Hippocampal formation (tissue), 2 donors: ENCODE measurements at places on chromosomes 11 and 22.

DNA sequence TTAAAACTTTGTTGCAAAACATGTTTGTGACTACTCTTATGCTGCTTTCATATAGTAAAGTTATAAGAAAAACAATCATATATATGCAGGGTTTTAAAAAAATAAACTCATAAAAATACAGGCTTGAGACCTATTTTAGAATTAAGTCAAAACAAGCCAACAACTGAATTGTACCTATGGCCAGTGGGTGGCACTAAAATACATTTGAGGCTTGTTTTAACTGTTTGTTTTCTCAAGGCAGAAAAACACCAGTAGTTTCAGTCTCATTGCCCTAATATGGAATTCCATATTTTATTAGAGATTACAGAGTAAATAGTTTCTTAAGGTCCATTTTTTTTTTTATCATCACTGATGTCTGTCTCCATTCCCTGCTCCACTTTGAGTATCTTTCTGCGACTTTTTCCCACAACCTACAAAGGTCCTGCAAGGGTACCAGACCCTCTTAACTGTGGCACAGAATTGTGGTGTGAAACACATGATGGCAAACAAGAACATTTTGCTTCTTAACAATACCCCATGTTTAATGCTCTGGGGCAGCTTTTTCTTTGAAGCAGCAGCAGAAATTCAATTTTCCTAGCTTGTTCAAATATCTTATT is 8.5 kb upstream of the CCDC89 start:
- DNase-seq = no peak

DNA sequence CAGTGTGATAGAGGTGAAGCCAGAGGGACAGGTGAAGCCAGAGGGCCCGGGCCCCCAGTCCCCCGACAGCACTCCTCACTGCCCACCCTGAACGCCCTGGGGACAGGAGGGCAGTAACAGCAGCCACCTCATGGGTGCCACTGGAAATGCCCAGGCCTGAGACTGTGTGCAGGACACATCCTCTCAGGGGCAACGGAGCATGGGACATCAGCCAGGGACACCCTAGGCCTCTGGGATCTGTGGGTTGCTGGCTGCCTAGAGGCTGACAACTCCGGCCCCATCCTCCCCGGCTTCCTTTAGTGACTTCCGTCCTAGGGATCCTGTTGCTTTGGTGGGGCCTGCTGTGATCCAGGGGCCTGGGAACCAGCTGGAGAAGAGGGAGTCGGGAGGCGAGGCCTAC is 17.4 kb upstream of the BAIAP2L2 start:
- DNase-seq = no peak

GRCh38 chr22:35218079-35218478 is 39.2 kb upstream of the HMGXB4 start:
- no peak for DNase-seq

GRCh38 chr11:64299847-64300648 is at the start of gene CATSPERZ:
CATSPERZ (plus strand) TSS chr11:64300358; CDS start chr11:64300411, 53 bp downstream.
- DNase-seq = no peak

- no peak for DNase-seq
Observed at GRCh38 chr22:46560696-46561295, 23.4 kb upstream of the CELSR1 start.

- no peak for DNase-seq
Observed at GRCh38 chr11:103744496-103745153, 291.8 kb upstream of the DDI1 start.

DNA sequence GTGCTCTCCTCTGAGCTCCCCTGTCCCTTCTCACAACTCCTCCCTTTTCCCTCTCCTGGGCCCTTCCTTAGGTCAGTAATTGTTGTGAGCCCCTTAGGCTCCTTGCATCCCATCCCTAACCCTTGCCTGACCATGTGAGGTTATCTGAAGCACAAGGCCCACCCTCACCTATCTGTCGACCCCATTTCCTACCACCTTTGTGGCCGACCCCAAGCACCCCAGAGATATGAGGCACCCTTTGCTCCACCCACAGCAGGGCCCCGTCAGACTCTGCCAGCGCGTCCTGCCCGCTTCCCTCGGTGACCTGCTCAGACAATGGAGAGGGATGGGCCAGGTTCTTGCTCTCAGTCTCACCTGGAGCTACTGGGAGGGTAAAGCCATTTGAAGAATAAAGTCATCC is 1.3 kb downstream of the GNG3 start:
- no peak for DNase-seq

GRCh38 chr11:67289226-67289650 is at the start of gene ANKRD13D:
ANKRD13D (plus strand) TSS chr11:67289303; CDS start chr11:67289461, 158 bp downstream.
- peak; percentile 77 for DNase-seq

DNA sequence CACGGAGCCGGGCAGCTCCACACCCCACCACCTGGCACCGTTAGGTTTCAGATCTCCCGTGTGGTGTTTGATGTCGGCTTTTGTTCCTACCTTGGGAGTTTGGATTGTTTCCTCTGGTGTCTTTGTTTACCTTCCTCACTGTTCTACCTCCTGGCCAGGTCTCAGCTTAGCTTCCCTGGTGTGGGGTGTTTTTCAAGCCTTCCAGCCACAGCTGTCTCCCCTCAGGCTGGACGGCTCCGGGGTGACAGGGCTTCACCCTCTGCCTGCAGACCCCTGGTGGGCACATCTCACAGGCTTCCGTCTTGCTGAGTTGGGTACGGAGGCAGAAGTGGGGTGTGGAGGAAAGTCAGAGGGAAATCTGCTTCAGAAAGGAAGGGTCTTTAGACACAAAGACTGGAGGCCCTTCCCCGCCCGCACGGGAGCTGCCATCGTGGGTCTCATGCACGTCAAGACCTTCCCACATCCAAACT is 59.6 kb upstream of the EMID1 start:
- no peak for DNase-seq

GRCh38 chr11:35049859-35050531 is 89.0 kb upstream of the CD44 start:
- no peak for DNase-seq

DNA sequence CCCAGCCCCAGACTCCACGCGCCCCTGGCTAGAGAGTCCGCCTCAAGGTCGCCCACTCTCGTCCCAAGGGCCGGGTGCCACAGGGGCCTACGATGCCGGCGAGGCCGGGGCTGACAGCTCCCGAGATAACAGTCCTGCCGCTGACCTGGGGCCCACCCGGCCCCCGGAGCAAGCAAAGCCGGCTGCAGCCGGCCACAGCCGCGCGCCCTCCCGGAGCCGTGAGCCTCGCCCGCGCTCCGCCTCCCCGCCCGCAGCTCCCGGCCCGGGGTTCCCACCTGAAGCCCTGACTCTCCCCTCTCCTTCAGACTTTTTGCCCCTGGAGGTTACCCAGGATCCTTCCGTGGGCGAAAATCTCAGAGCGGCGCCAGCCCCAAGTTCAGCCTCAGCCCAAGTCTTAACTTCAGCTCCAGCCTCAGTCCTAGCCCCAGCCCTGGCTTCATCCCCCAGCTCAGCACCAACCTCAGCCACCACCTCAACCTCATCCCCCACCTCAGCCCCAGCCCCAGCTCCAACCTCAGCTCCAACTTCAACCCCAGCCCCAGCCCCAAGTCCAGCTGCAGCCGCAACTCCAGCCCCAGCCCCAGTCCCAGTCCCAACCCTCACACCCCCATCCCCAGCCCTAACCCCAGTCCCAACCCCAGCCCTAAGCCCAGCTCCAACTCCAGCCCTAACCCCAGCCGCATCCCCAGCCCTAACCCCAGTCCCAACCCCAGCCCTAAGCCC is 1.7 kb downstream of the KLHDC7B start:
- DNase-seq = no peak

- no peak for DNase-seq
Observed at GRCh38 chr11:109236696-109237095, 185.3 kb upstream of the C11orf87 start.

DNA sequence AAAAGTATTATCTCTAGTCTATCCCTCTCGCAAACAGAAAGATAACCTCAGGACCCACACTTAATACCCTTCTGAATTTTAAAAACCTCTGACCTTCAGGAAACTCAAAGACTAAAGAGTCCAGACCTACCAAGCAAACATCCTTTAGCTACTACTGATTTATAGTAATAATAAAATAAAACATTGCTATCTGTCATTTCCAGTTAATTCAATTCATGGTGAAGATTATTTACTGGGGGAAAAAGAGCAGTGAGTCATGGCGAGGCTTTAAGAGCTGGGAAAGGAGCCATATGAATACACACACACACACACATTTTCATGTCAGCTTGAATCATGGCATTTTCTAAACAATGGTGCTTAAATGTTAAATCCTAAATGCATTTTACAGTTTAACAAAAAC is 87.1 kb downstream of the FAM76B start:
- DNase-seq = no peak

DNA sequence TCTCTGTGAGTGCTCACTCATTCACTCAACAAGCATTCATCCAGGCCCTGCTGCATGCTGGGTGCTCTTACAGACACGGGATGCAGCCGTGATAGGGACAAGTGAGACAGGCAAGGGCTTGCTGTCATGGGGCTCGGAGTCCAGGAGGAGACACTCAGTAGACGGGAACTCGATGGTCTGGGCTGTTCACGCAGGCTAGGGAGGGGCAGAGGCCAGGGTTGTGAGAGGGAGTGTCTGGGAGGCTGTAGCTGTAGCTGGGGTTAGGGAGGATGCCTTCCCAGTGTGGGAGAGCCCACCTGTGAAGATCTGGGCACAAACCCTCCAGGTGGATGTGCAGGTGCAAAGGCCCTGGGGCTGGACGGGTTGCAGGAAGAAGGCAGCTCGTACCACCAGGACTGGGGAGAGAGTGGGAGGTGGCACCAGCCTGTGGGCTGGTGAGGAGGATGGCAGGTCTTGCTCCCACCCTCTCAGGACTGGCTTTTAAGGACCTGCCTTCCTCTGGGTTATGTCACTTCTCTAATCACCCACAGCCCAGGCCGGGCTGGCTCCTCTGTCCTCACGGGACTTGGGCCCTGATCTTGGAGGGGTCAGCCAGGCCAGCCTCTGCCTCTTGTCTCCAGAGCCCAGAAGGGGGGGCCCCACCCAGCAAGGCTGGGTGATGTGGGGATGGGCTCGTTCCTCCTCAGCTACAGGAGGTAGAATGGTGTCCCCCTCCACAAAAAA is 24.1 kb downstream of the FGF4 start:
- no peak for DNase-seq

DNA sequence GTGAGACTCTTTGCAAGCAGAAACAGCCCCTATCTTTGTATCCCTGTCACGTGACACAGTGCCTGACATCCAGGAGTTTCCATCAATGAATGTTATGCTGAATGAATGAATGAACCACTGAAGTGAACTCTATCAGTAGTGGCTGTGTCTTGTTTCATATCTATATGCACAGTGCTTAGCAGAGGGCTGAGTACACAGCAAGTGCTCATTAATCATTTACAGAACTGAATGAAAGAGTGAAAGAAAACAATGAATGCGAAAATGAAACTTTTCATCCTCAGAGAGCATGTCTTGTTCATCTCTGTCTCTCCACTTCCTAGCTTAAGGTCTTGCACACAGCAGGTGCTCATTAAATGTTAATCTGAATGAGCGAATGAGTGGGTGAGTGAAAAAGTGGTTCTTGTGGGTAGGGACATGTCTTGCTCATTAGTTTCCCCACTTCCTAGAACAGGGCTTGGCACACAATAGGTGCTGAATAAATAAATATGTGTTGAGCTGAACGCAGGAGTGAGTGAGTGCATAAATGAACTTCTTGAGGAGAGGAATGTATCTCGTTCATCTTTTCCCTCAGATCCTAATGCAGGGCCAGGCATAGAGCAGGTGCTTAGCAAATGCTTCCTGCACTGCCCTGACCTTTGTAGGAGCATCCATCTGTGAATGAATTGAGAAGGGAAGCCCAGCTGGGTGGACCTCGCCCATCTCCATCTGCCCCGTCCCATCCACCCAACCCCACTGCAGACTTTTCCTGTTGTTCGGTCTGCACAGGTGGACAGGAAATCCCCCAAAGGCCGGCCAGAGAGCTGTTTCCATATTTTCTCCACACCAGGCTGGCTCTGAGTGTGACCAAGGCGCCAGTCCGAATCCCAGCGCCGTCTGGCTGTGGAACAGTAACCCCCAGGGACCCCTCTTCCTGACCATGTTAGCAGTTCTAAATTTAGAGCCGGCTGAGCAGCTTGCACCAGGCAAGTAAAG is 113.4 kb upstream of the CRYBB3 start:
- no peak for DNase-seq

DNA sequence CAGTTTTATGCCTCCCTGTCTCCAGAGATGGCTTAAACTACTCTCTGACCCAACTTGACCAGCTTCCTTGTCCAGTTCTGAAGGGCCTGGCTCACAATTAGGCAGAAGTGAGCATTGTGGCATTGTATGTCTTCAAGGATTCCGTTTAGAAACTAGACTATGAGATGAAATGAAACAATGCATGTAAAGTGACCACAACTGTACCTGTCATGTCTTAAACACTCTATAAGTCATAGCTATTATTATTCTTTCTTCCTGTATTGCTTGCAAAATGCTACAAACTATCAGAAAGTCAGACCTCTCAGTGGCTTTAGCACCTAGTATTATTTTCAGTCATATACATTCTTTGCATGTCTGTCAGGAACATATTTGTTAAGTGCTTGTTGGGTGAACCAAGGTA is 127.9 kb upstream of the MTMR2 start:
- no peak for DNase-seq
